ENCODE measurements at places on chromosomes 11 and 22.

DNA sequence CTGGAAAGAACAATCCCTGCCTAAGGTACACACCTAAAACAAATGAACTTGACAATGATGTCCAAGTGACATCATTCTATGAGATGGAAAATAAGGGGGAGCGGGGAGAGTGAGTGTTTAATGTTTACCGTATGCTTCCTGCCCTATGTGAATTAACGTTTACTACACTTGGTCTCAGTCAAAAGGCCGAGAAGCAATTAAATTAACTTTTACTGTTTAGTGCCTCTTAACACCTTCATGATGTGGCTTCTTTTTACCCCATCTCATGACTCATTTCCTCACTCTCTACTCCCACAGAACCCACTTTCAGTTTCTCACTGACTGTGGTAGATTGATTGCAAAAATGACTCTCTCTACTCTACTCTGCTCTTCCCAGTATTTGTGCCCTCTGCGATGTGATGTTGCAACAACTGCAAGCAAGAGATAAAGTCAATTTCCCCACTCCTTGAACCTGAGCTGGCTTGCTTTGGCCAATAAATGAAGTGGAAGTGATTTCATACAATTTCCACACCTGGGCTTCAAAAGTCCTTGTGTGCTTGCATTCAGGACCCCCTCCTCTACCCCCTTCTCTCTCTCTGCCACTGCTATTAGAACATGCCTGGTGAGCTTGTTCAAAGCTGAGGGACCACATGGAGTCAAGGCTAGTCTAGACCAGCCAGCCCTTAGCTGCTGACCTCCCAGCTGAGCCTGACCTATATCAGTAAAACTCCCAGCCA lies 11.6 kb upstream of the ALKBH3 start:
- DNase-seq: no peak

DNA sequence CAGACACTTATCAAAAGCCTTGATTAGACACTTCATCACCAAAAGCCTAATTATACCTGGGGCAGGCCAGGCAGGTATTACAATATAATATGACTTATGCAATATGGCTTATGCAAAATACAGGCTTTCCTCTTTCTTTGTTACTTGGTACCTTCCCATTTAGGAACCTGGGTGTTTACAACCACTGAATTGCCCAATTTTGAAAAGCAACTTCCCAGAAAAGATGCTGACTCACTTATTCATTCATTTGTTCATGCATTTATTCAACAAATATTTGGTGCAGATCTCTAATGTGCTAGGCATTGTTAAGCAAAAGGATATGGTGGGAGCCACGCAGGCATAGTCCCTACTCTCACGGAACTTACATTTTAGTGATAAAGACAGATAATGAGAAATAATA lies 13.6 kb upstream of the JAML start:
- no peak for DNase-seq

- no peak for DNase-seq
Measured at GRCh38 chr11:14506532-14506931, 6.9 kb upstream of the COPB1 start.

- no peak for DNase-seq
Measured at GRCh38 chr11:79006854-79007253, 432.2 kb upstream of the NARS2 start.

DNA sequence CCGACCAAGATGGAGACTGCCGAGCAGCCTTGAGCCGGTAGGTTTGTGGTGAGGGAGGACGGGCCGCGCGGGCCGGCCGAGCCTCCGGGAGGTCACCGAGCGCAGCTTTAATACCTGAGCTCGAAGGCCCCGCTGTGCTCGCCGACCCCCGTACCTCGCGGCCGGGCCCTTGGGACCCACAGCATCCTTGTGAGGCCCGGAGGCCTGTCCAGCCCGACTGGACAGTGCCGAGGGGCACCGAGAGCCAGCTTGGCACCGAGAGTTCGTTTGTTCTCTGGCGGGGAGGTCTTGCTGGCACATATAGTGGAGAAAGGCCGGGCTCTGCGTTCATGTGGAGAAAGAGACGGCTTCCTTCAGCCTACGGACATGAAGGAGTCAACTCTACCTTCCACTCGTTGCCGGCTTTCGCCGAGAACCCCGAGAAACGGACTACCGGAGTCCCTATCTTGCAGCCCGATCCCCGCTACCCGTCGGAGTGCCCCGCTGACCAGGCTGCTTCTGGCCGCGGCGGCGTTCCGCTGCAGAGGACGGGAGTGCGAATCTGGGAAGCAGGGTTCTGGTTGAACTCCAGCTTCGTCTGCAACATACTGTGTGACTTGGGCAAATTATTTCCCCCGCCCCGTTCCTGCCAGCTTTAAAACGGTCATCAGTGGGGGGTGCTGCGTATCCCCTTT lies 349 bp downstream of the TSSC4 start:
- DNase-seq: no peak

DNA sequence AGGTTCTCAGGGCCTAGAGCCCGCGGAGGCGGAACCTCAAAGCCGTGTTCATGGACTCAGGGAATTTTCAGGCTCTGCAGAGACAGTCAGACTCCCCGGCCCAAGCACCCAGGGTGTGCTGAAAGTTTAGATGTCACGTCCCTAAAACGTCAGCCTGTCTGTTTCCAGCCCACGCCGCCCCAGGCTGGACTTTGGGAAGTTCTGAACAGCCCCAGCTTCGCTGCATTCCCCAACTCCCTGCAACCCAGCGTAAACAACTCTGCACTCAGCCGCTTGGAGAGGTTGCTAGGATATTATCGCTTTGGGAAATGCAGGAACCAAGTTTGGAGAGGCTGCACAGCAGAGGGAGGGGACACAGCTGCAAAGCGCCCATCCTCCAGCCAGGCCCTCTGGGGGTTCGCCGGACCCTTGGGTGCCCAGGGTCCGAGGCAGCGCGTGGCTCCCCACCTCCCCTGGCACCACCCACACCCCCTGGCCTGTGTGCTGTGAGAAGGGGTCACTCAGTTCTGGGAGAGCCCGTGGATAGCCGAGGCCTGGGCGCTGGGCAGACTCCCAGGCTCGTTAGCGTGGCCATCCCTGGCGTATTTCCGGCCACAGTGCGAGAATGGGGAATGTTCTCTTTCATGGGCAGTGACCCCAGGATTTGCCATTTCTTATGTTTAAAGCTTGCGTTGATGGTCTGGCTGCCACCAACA lies 120.5 kb upstream of the FGF3 start:
- no peak for DNase-seq
